LoVo (cell line): ENCODE measurements at places on chromosomes 5 and 9.

DNA sequence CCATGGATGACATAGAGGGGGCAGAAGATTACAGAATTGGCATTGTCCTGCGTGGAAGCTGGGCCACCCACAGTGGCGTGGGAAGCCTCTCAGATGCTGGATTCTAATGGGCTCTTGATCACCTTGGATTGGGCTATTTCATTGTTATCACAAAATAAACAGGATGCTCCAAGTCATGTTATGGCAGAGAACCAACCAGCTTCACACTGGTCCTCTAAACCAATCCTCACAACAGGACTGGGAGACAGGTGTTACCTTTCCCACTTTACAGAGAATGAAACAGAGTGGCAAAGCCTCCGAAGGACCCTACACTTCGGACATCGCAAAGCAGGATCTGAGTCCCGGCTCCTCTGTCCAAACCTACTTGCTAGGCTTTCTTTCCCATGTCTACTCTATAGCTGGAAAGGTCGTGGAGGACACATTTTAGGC is 455 bp upstream of the SMIM3 start:
- peak; percentile 27 for DNase-seq

DNA sequence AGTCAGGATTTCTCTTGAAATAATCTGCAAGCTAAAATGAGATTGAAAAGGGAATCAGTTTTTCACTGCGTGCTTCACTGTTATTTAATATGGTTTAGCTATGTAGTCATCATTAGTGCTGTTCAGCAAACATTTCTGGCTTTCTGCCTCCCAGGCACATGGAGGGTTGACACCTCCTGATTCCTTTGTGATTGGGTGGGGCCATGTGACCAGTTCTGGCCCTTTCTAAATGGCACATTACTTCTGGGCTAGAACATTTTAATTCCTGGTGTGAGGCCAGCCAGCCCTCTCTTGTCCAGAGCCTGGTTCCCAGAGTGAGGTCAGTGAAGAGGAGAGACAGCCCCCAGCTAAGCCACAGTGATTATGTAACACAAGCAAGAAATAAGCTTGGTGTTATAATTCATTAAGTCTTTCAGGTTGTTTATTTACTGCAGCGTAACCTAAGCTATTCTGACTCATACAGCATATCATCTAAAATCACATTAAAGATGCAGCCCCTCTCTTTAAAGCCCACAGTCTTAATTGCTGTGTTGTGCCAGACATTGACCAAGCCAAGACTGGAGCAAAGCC is 17.4 kb upstream of the ARSI start:
- peak; percentile 4 for DNase-seq

DNA sequence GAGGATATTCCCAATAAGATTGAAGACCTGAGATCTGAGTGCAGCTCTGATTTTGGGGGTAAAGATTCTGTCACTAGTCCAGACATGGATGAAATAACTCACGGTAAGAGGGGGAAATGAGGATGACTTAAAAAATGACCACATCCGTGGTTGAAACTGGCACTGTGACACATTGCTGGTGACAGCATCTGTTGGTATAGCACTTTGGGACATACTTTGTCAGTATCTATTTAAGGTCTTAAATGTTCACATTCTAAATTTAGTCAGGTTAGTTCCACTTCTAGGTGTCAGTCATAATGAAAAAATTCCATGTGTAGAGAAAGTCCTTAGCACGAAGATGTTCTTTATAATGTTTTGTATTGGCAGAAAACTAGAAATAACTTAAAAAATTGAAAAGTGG is 70.9 kb downstream of the GAPVD1 start:
- no peak for DNase-seq

GRCh38 chr5:111680737-111681413 is 76.1 kb downstream of the NREP start:
- peak; percentile 78 for DNase-seq

DNA sequence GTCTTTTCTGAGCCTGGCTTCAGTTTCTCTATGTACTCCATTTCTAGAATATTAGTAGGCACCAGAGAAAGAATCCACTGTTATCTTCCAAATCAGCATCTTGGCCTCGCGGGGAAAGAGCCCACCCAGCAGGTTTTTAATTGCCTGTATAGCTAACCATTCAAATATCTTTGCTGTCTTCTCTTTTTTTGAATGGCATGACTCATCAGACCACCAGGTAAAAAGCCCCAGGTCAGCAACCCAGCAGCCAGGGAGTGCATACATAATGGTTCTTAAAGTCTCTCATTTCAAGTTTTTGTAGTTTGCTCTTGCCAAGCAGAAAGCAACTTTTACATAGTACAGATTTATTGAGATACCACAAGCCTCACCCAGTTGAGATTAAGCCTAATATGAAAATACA is 50.7 kb downstream of the TMEM167A start:
- DNase-seq = no peak
